ENCODE measurements at places on chromosomes 6 and 20.

GRCh38 chr20:19761841-19762240 lies 3.8 kb downstream of the RIN2 start:
- DNase-seq, result no peak

GRCh38 chr20:34017610-34018009 lies 23.9 kb downstream of the RALY start:
- DNase-seq, result no peak

DNA sequence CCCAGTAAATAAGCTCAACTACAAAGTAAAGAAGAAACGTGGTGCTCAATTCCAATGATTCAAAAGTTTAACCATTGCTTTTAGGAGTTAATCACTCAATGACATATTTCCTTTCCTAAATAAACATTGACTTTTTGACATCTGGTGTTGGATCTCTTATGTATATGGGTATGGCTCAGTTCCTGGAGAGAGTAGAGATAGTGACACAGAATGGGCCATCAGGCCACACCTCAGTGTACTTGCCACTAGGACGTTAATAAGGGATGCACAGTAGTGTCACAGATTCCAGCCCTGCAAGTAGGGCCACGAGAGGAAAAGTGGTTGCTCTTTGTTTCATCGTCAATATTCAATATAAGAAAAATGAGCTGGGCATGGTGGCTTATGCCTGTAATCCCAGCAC lies 48.9 kb upstream of the TXNDC5 start:
- no peak for DNase-seq

DNA sequence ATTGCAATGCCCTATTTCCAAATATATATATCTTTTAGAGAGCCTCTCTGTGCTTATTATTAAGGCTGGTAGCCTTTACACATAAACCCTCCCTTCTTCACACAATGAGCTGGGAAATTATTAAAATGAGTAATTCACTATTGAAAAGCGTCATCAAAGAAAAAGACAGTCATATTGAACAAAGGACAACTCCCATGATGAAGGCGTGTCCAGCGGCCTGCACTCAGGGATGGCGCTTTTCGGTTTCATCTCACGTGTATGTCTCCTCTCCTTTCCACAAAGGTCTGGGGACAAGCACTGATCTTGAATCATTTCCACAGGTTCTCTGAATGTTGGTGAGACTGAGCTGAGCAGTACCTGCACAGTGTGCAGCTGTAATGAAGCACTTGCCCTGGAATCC lies 3.5 kb downstream of the SERPINB9 start:
- DNase-seq, result no peak

DNA sequence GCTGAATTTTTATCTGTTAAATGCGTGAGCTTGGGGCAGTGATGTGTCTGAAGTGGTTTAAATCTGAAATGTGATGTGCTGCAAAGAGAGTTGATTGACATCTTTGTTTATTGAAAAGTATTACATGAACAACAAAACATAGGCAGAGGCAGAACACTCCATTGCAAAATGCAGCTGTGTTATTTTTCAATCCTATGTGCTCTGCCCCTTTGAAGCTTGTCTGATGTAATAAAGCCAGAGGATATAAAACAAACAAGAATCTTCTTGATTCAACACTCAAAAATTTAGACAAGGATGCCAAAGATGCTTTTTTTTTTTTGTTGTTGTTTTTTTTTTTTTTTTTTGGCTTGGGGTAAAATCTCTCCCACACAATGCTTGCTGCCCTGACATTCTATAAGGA lies 482.4 kb upstream of the MMS22L start:
- no peak for DNase-seq

DNA sequence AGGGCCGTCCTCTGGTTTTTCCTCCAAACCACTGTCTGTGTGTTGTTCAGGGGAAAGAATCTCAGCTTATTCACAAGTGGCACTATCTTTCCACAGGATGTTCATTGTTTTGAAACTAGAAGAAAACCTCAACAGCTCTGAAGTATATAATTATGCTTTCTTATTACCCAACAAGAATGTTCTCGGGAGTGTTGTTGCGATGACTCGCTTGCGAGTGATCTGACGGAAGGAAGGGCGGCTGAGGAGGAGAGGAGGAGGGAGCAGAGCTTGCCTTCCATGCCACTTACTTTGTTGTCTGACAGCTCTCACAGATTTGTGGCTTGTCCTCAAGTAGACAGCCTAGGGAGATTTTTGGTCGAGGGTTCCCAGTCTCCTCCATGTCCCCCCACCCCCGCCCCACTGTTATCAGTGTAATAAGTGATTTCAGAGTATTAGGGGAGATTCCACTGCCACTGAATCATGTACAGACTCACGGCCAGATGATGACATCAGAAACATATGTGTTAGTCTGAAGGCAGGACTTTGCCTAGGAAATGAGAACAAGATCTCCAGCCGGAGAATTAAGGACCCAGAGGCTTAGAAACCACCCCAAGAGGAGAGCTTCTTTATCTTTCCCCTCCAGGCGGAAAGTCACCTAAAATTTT lies 80.7 kb upstream of the CCN6 start:
- DNase-seq, result peak; percentile 19
